Gastrocnemius medialis (tissue), 4 donors: ENCODE measurements at places on chromosomes 3 and 15. TPM values are rescaled to one million over a fixed set of nuclear protein-coding genes. Genes with fewer than 3 reads are reported as not detected.

Gene FBXL2
- 0.82 TPM for total RNA-seq

Gene HCN4
- not detected for total RNA-seq

Gene HTR3E
- total RNA-seq: not detected

Gene OXTR
- total RNA-seq: not detected

Gene C3orf85
- not detected for total RNA-seq

Gene DAZL
- not detected for total RNA-seq

Gene TTC21A
- 0.53 TPM for total RNA-seq

Gene CKMT1A
- total RNA-seq: not detected

Gene CATSPER2
- 2.1 TPM for total RNA-seq

Gene GPD1L
- total RNA-seq: 168 TPM

Gene PARP6
- total RNA-seq: 84.7 TPM

Gene GOLGA8T
- total RNA-seq: not detected

Gene BFSP2
- total RNA-seq: not detected

Gene CEMIP
- total RNA-seq: not detected

Gene AGBL1
- total RNA-seq: 13.3 TPM

Gene C3orf49
- not detected for total RNA-seq

Gene TRIM71
- total RNA-seq: not detected

Gene BTLA
- not detected for total RNA-seq

Gene ROPN1
- total RNA-seq: not detected

Gene CIDEC
- total RNA-seq: 4.1 TPM

Gene WDR48
- total RNA-seq: 26.5 TPM

Gene SQOR
- 149 TPM for total RNA-seq

Gene GPR27
- 0.39 TPM for total RNA-seq

Gene DENND4A
- total RNA-seq: 24.4 TPM

Gene FOXB1
- total RNA-seq: not detected

Gene LARP6
- total RNA-seq: 10.0 TPM

Gene GDPGP1
- total RNA-seq: 2.7 TPM

Gene CCR4
- total RNA-seq: not detected

Gene NAALADL2
- 0.46 TPM for total RNA-seq

Gene ACAA1
- 31.2 TPM for total RNA-seq

Gene NTRK3
- total RNA-seq: 0.61 TPM

Gene SERPINI1
- total RNA-seq: 2.1 TPM

Gene LMAN1L
- total RNA-seq: not detected

Gene GFM1
- 70.3 TPM for total RNA-seq
